Stimulated activated CD4-positive, alpha-beta T cell treated with anti-CD3 and anti-CD28 coated beads, Interleukin-15, amount 100 ng/mL, for 1 hour (primary cell): ENCODE measurements at places on chromosomes 5 and 9.

- no peak for DNase-seq
Measured at GRCh38 chr9:118670011-118670953, 699.0 kb downstream of the BRINP1 start.

DNA sequence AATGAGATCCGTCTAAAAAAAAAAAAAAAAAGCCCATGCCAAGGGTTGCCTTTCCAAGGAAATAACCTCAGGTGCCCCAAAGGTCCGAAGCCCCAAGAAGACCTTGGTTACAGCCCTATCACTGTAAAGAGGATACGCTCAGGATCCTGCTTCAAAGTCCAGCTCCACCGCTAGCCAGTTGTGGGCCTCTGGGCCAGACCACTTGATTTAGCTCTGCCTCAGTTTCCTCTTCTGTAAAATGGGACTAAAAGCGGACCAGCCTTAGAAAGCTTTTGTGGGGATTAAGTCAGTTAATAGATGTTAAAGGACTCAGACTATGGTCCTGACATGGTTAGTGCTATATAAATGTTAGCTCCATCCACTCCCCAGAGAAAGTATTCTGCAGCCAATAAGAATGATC lies 48.7 kb upstream of the ORM1 start:
- no peak for DNase-seq

- DNase-seq = no peak
Measured at GRCh38 chr9:92730897-92731296, 33.7 kb downstream of the BICD2 start.

- no peak for DNase-seq
Measured at GRCh38 chr5:96975656-96976055, 39.8 kb downstream of the LNPEP start.

DNA sequence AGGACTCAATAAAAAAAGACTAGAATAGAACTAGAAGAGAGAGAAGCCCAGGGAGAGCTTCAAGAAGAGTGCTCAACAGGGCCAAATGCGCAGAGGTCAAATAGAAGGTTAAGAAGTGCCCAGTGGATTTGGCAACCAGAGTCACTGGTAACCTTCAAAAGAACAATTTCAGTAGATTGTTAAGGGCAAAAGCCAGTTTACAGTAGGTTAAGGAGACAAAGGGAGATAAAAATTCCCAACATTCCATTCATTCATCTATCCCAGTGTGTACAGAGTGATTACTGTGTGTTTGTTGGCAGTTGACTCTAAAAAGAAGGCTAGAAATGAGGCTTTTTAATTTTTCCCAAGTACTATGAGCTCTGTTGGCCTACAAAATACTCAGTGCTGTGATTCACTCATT lies 69.4 kb downstream of the RIGI start:
- no peak for DNase-seq

DNA sequence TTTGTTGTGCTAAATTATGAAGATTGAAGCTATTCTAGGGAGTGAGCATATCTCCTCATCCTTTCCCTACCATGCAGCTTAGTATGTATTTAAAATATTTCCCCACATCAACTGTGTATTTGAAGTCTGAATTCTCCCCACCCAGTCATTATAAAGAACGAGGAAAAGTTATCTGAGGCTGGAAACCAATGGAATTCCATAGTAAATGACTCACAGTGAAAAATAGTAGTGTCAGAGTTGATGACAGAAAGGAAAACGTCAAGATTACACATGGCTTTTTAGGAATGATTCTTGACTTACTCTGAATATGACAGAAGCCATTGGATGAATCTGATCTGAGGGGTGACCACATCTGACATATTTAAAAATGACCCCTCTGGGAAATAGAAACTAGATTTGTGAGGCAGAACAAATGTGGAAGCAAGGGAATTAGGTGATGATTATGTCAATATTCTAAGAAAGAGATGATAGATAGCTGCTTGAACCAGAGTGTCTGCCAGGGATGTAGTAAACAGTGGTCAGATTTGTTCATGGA lies 1768.9 kb upstream of the CDH9 start:
- no peak for DNase-seq

DNA sequence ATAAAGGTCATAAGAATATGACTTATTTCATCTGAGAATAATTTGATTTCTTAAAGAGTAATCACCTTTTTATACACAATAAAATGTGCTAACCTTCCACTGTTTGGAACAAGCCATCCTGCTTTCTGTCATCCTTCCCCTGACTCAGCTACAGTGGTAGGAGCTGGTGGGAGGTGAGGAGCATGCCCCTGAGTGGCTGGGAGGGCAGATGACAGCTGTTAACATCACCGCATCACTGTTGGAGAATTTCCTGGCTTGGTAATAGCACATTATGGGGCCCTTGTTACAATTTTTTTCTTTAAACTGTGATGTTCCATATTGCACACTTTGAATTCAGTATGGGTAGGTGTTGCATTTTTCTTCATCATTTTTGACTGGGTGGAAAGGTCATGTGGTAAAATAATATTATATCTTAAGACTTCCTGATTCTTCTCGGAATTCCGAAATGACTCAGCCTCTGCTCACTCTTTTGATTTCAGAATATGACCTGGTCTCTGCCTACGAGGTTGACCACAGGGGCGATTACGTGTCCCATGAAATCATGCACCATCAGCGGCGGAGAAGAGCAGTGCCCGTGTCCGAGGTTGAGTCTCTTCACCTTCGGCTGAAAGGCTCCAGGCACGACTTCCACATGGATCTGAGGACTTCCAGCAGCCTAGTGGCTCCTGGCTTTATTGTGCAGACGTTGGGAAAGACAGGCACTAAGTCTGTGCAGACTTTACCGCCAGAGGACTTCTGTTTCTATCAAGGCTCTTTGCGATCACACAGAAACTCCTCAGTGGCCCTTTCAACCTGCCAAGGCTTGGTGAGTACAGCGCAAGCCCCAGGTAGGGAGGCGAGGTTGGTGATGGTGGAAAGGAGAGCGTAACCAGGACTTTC lies 5.8 kb downstream of the ADAMTS16 start:
- no peak for DNase-seq

DNA sequence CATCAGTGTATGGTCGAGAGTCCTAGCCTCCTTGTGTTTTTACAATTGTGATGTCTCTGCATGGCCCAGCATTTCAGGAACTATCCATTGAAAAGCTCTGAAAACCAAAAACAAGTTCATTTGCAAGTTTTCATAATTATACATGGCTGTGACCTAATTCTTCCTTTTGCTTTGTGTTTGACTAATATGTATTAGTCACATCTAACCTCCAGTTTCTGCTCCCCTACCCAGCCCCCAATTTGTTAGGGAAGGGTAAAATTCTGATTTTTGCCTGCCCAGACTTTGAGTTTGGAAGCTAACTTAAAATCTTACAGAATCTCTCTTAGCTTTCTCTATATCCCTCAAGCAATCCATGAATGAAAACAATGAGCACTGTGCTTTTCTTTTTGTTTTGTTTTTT lies 128.2 kb upstream of the SEMA6A start:
- DNase-seq = no peak

DNA sequence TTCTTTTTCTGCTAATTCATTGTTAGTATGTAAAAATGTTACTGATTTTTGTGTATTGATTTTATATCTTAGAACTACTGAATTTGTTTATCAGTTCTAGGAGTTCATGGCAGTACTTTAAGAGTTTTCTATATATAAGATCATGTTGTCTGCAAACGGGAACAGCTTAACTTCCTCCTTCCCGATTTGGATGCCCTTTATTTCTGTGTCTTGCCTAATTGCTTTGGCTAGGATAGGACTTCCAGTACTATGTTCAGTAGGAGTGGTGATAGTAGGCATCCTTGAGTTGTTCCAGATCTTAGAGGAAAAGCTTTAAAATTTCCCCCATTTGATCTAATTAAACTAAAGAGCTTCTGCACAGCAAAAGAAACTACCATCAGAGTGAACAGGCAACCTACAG lies 20.1 kb downstream of the RCL1 start:
- DNase-seq = no peak

- no peak for DNase-seq
Measured at GRCh38 chr9:137760426-137760825, 117.2 kb upstream of the CACNA1B start.

DNA sequence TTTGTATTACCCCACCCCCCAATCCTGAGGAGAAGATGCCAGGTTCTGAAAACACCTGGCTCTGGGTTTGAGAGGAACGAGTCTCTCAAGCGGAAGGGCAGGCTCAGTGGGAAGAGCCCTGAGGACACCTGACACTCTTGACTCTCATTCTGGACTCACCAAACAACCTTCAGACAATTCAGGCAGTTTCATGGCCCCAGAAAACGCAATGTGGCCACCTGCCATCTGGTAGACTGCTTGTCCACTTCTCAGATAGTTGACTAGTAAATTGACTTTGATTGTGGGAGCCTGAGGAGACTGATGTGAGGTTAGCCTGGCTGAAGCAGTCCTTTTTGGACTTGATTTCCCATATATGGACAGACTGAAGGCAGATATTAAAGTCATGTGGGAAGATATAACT lies 117.5 kb upstream of the FSTL4 start:
- no peak for DNase-seq

DNA sequence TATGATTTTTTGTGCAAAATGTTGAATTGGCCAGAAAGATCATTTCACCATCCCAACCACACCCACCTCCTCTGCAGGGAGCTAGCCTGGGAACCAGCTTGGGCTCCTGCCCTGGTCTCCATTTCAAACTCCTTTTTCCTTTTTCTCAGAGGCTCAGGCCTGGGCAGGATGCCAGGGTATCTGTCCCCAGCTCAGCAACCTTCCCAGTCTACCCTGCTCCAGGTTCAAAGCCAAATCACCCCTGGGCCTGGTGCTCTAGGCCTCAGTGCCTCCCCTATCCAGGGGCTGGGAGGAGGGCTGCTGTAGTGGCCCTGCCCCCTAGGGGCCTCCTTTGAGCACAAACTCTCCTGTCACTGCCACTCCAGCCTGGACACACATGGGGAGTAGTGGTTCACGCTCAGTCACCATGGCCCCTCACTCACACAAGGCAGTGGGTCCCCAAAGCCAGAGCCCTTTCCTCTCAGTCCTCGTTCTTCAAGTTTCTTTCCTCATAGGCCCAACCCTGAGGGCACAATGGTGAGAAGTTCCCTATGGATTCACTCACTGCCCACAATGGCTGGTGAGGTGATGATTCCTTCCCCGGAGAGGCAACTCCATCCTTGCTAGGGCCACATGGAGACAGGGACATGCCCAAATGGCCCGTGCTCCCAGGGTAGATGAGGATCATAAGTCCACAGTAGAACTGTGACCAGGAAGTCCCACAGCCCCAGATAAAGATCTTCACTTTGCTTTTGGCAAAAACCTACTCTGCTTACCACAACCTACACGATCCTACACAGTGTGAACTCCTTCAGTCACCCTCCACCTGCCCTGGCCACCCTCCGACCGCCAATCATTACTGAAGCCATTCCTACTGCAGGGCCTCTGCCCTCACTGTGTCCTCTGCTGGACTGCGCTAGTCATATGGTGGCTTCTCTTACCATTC lies 1.6 kb upstream of the ST6GALNAC4 start:
- no peak for DNase-seq

DNA sequence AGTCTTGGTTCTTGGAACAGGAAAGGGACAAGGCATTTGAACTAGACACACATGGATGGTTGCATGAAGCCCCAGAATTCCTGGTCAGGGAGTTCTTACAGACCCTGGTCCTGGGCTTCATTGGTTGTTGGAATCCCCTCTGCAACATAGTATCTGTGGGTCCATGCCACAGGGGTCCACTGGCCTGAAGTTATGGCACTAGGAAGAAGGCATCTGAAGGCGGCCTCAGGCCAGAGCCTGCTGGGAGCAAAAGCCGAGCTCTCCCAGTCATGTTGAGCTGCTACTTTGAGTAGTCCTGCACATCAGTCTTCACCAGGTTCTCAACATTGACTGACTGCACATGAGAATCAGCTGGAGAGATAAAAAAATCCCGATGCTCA lies 71.1 kb upstream of the PITX1 start:
- DNase-seq = no peak

DNA sequence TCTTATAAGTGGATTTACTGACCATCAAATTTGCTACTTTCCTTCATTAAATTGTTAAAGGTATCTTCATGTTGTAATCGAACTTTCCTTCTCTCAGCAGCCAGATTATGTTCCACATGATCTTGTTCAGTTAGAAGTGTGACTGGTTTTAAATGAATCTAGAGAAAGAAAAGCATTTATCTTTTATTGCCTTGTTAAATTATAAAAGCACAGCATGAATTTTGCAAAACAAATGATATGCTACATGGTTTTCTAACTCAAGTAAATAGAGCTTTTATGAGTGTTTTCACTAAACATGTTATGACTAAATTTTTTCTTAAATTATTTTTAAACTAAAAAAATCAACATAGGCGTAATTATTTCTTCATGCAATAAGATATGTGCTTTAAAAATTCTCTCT lies 34.1 kb downstream of the ACOT12 start:
- DNase-seq = no peak

DNA sequence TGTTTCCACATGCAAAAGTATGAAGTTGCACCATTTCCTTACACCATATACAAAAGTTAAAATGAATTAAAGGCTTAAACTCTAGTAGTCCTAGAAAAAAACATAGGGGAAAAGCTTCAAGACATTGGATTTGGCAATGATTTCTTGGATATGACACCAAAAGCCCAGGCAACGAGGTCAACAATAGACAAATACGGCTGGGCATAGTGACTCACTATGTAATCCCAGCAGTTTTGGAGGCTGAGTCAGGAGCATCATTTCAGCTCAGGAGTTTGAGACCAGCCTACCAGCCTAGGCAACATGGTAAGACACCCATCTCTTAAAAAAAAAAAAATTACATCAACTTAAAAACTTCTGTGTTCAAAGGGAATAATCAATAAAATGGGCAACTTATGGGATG lies 30.9 kb upstream of the SREK1 start:
- DNase-seq = no peak

DNA sequence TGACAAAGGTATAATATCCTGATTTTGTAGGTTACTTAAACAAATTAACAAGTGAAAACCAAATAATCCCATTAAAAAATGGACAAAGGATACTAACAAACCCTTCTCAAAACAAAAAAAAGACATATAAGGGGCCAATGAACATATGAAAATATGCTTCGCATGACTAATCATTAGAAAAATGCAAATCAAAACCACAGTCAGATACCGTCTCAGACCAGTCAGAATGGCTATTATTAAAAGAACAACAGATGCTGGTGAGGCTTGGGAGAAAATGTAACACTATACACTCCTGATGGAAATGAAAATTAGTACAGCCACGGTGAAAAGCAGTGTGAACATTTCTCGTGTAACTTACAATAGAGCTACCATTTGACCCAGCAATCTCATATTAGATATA lies 1542.2 kb upstream of the CDH9 start:
- no peak for DNase-seq

DNA sequence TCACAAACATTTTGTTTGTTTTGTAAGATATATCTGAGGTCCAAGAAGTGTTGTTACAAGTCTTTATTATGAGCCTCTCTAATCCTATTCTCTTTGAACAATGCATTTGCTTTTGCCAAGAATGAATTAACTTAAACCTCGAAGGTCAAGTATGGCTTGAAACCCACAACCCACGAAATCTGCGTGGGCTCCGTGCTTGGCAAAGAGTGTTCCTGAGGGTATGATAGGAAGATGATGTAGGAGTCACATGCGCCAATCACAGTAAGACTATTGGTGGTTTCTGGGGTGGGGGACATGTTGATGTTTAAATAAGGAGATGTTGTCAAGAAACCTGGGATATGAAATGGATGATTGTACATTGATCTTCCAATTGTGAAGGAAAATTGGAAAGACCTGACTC lies 330.8 kb upstream of the RFX3 start:
- DNase-seq = no peak

- DNase-seq = no peak
Measured at GRCh38 chr5:102981957-102982635, 137.8 kb downstream of the GIN1 start.

- DNase-seq = no peak
Measured at GRCh38 chr9:129013674-129014073, 14.5 kb downstream of the SH3GLB2 start.
